ENCODE measurements at places on chromosomes 4 and X.

DNA sequence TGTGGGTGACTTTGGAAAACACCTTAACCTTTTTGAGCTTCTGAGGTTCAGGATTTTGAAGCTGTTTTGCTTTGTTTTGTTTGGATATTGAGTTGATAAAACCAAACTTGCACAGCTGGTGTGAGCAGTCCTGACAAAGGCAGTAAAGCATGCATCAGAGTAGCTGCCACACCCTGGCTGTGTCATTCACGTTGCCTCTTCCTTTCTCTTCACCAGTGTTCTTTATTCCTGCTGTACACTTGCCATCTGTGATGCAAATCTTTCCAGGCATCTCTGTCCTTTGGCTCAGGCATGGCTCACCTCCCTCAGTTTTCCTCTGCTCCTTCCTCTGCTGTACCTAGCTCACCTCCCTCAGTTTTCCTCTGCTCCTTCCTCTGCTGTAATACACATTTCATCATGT, 1850.2 kb upstream of the AGA start:
- DNase-seq: no peak

DNA sequence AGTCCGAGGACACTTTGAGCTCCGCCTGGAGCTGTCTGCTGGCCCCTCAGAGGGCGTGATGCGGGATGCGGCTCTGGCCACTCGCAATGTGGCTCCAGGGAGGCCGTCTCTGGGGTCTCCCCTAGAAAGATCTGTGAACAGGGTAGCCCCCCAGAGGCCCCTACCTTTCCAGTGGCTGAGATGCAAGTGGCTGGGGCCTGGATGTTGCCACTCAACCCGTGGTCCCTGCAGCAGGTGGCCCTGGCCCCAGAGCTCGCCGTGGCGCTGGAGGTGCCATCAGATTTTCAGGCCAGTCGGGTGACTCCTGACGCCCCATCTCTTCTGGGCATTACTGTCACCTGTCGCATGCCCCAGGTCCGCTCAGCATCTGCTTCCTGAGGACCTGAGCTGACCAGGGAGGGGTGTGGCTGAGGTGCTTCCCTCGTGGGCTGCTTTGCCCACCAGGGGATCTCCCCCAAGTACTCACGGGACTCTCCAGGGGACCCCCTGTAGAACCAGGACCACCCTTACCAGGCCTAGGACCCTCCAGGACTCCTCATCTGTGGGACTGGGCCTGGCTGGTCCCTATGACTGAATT, 102.1 kb upstream of the LRPAP1 start:
- DNase-seq: no peak

- no peak for DNase-seq
These were observed 1.5 kb downstream of the FHDC1 start for GRCh38 chr4:152937336-152938236.

GRCh38 chrX:18291006-18291545, 63.4 kb downstream of the SCML2 start:
- no peak for DNase-seq

DNA sequence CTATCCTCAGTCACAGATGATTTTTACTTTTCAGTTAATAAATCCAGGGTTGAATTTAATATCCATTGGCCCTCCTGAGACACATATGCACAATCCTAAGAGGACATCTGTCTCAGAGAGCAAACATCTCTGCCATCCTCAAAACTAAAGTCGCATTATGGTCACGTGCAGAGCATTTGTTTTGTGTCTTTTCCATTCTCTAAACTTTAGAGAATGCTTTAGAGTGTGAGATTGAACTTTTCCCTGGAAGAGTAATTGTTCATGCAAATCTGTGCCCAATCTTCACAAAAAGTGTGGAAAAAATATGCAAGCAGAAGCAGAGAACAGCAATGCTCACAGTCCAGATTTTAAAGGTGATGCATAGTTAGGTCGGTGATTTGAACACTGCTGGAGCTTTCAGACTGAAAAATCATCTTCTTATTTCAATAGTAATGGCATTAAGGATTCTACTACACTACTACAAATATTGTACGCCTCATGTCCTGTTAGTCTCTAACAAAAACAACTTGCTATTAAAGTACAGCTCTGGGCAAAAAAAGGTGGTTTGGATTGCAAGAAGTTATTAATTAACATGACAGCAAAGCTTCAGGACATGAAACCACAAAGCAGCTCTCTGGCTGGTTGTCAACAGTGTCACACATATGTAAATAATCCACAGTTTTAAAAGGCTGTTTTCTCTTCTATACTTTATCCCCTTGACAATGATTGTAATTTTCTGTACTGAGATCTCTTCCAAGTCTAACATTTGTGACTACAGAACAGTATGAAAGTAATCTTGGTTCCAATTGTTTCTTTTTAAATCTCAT, 19.9 kb downstream of the DCHS2 start:
- no peak for DNase-seq

- DNase-seq: no peak
These were observed 243.3 kb downstream of the SLC7A11 start for GRCh38 chr4:137998666-137999429.

GRCh38 chr4:84965553-84966381, 723 bp downstream of the WDFY3 start:
- no peak for DNase-seq
